ENCODE measurements at places on chromosomes 3 and 15. TPM values are rescaled to one million over a fixed set of nuclear protein-coding genes. Genes with fewer than 3 reads are reported as not detected.

The GOLGA6L4 gene
- 1.7 TPM for total RNA-seq

The DUOXA1 gene
- total RNA-seq: 0.08 TPM

The PRR23A gene
- not detected for total RNA-seq

The PPCDC gene
- total RNA-seq: 19.3 TPM

The PEAK1 gene
- 5.1 TPM for total RNA-seq

The PARP6 gene
- 62.5 TPM for total RNA-seq

The SLC28A1 gene
- total RNA-seq: not detected

The TMEM42 gene
- 10.8 TPM for total RNA-seq

The GOLGA8G gene
- not detected for total RNA-seq
